Body of pancreas (tissue), 4 donors: ENCODE measurements at places on chromosomes 7 and 10. TPM values are rescaled to one million over a fixed set of nuclear protein-coding genes. Genes with fewer than 3 reads are reported as not detected.

The ZNF487 gene
- 7.5 TPM for total RNA-seq

The SPDYE2B gene
- total RNA-seq = not detected

DNA sequence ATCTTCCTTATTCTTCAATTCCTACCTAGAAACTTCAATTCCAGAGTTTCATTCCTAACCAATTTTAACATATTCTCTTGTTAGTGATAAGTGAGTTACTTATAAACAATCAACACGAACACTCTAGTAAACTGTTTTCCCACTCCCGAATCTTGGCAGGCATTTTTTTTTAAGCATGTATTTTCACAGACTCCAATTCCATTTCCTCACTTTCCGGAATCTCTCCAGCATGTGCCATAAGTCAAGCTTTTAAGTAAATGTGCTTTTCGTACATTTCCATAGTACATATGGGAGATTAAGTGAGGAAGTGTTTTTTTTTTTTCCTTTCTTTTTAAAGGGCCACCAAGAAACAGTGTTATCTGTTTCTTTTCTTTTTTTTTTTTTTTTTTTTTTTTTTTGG is 89.1 kb downstream of the FGFR2 start:
- H3K27ac ChIP-seq = peak overlapping the region; percentile 3
- no peaks in the 10 kb centered on the region for H3K4me1 ChIP-seq
- DNase-seq = no peak
- H3K27me3 ChIP-seq = no peaks in the 10 kb centered on the region

DNA sequence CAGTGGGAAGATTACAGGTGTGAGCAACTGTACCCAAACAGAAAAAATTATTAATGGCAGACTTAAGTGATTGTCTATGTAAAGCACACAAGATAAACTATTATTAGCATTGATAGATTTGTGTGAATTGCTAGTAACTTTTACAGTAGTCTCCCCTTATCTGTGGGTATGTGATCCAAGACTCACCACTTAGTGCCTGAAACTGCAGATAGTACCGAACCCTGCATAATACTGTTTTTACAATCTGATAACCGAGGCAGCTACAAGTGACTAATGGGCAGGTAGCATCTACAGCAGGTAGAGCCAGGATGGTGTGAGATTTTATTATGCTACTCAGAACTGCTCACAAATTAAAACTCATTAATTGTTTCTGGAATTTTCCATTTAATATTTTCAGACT is 31.5 kb downstream of the MPLKIP start:
- H3K4me3 ChIP-seq = no peak overlapping the region
- DNase-seq = no peak
- no peak overlapping the region for H3K27ac ChIP-seq
- H3K4me1 ChIP-seq = peaks cover 40% of the 10 kb centered on the region
- no peaks in the 10 kb centered on the region for H3K36me3 ChIP-seq

The WDFY4 gene
- total RNA-seq = 0.66 TPM
